ENCODE measurements at places on chromosomes 12 and 14.

GRCh38 chr12:32501835-32502333 lies 102.5 kb downstream of the FGD4 start:
- no peak for DNase-seq

GRCh38 chr14:68234101-68234905 lies 414.7 kb downstream of the RAD51B start:
- DNase-seq: no peak

- DNase-seq: no peak
These were observed at the start of gene DGLUCY for GRCh38 chr14:91113829-91114078. Gene DGLUCY (plus strand): TSS chr14:91114073. CDS start chr14:91160295, 46,222 bp downstream.

DNA sequence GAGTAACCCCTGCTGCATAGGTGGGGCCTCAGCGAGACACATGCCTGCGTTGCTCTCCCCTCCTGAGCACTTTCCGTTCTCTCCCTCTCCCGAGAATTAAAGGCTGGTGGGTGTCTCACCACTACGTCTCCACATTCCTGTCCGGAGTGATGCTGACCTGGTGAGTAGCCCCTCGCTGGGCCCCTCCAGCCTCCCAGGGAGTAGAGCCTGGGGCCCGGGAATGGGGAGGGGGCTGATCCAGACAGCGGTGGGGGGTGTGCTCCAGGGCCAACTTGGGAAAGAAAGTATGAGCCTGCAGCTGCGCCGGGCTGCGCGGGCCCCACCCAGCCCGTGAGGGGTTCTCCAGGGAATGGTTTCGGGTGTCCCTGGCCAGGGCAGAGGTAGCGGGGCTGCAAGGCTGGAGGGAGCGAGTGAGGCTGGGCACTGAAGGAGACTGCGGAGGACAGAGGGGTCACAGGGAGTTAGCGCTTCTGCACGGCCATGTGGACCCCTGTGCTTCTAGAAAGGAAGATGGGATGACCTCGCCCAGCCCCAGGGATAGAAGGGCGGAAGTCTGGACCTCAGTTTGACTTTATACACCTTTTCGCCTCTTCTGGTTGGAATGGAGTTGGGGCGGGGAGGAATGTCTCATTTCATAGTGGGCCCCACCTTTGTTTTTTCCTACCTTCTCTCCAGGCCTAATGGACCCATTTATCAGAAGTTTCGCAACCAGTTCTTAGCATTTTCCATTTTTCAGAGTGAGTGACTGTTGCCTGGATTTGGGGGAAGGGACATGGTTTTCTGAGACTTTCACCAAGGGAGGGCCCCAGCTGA lies 22.5 kb downstream of the RHOF start:
- DNase-seq: no peak

GRCh38 chr12:72189266-72189665 lies 82.9 kb upstream of the TRHDE start:
- DNase-seq: no peak
